ENCODE measurements at places on chromosomes 7 and 10.

DNA sequence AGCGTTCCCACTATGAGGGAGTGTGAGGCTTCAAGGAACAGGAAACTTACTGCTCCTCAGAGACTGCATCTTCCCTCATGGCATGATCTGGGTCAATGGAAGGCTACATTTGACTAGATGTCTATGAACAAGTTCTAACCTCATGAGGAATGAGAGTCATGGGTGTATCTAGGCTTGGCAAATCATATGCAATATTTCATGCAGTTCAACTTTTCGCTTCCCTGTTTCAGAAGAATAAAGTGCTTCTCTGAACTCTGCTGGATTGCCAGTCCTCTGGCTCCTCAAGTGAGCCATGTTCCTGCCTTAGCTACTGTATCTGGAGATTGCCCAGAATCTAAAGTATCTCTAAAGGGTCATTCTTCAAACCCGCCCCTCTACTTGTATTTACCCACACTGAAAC is 54.3 kb upstream of the SEMA3A start:
- DNase-seq, result no peak

DNA sequence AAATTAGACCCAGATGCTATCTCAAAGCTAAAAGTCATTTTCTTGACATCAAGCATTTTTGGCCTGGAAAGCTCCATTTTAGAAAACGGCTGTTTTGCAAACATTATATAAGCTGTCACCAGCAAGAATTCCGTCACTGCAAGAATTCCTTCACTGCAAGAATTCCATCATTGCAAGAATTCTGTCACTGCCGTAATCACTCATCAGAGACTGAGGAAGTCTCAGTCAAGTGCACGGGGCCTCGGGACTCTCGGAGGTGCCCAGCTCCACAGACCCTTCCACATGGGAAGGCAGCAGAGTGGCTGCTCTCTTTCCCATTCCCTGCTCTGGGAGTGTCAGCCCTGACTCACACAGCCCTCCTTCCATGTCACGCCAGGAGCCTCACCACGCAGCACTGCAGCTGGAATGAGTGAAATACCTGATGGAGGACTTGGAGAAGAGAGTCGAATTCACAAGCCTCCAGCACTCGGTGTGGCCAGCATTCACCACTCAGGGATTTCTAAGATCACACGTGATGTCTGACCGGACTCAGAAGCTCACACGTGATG is 168.3 kb downstream of the PTPRN2 start:
- no peak for DNase-seq

- peak; percentile 6 for DNase-seq
Observed at GRCh38 chr7:90736968-90737939, 141.1 kb downstream of the CDK14 start.

GRCh38 chr10:129744134-129745111 is 219.7 kb downstream of the EBF3 start:
- DNase-seq, result no peak

DNA sequence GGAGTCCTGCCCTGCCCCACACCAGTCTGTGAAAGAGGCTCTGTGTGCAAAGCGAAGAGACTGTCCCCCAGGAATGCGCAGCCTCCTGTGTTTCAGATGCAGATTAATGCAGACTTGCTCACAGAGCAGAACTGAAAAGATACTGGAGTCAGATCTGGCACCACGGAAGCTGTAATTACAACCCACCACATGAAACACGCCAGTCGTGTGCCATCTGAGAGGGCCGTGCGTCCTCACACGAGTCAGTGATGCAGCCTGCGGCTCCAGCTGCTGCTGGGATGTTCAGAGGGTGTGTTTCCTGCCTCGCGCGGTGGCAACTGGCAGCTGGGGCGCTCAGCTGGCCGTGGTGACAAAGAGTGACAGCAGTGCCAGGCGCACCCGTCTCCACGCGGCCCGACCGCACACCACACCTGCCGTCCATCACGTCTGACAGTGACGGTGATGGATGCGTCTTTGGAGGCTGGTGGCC is 50.0 kb downstream of the NKX6-2 start:
- no peak for DNase-seq

- DNase-seq, result no peak
Observed at GRCh38 chr10:63219749-63220148, 86.6 kb downstream of the NRBF2 start.

Data from activated CD4-positive, alpha-beta T cell treated with anti-CD3 and anti-CD28 coated beads, Interleukin-2, amount 50 U/mL, for 16 hours (primary cell).